ENCODE measurements at places on chromosomes 5 and 9.

- no peak overlapping the region for H3K4me3 ChIP-seq
- peak overlapping the region; percentile 0 for H3K27ac ChIP-seq
- no peaks in the 10 kb centered on the region for H3K36me3 ChIP-seq
- H3K27me3 ChIP-seq = no peaks in the 10 kb centered on the region
- no peak for DNase-seq
Measured at GRCh38 chr5:123283031-123283430, 140.2 kb downstream of the CEP120 start.

GRCh38 chr5:6823996-6824395 is 110.8 kb downstream of the TENT4A start:
- H3K4me1 ChIP-seq = no peaks in the 10 kb centered on the region
- H3K36me3 ChIP-seq = no peaks in the 10 kb centered on the region
- H3K27me3 ChIP-seq = no peaks in the 10 kb centered on the region
- no peak for DNase-seq
- H3K27ac ChIP-seq = no peak overlapping the region
- no peak overlapping the region for H3K4me3 ChIP-seq

DNA sequence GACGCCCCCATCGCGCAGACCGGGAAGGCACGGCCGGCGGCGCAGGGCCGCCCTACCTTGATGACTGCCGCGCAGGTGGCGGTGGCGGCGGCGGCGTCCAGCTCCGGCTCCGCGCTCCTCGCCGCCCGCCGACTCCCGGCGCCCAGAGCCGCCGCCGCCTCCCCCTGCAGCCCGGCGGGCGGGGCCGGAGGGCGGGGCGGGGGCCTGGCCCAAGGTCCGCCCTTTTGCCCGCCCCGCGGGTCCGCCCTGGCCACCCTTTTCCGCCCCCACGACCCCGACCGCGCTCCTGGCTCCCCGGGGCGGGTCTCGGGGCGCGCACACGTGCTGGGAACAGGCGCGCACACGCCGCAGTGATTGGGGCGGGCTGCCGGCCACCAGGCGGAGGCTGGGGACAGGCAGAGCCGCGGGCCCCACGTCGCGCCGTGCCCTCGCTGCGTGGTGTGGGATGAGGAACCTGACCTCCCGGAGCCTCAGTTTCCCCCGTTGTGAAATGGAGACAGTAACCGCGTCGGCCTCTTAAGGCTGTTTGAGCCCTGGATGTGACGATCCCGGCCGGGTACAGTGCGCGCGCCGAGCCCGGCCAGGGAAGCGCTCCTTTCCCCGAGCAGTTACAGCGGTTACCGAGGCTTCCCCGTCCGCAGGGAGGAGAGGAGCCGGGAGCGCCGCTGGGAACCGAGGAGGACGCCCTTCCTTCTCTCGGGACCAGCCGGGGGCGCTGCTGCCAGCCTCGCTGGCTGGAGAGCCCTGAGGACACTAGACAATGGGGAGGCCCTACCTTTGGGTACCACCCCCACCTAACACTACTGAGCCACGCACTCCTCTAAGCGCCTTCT is at the start of gene CORO2A:
CORO2A (minus strand) TSS at position 135 of the 833 bp plus-strand sequence. CDS start 34,977 bp downstream, outside the sequence.
- no peak for DNase-seq
- peak within 1 kb of the TSS; percentile 89 for H3K27ac ChIP-seq
- H3K4me3 ChIP-seq = peak within 1 kb of the TSS; percentile 61
- H3K27me3 ChIP-seq = no peaks in the 10 kb centered on the region
- H3K4me1 ChIP-seq = peaks cover 48% of the 10 kb centered on the region
- peaks cover 12% of the 10 kb centered on the region for H3K36me3 ChIP-seq

DNA sequence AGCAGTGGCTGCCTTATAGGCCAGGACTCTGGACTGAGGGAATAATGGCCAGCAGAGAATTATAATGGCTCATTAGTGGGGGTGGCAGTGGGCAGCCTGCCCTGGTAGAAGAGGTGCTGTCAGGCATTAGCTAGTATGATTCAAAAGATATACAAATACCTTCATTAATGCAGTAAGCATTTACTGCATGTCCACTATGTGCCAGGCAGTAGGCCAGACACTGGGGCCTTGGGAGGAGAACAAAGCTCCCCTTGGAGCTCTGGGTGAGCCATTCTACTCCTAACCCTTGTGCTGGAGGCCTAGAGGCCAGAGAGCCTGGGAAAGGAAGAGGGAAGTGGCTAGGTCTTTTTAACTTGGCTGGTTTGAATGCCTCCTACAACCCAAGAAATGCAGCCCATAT is 2.0 kb upstream of the GARNL3 start:
- H3K4me3 ChIP-seq = no peak overlapping the region
- DNase-seq = no peak
- no peaks in the 10 kb centered on the region for H3K4me1 ChIP-seq
- H3K27ac ChIP-seq = no peak overlapping the region

DNA sequence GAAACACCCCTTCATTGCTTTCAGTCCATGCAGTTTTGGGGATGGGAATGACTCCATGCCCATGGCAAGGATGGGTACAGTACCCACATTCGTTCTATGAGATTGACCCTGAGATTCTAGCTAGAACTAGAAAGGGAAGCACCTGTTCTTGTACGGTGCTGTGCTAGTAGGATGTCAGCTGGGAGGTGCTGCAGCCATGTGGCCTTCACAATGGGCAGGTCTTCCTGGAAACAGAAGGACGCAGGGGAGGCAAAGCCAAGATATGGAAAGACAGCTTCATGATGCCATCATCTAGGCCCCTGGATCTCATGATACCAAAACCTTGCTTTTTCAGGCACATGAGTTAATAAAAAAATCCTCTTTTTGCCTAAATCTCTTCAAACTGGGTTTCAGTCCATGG is 10.5 kb upstream of the FGF1 start:
- H3K27me3 ChIP-seq = no peaks in the 10 kb centered on the region
- no peaks in the 10 kb centered on the region for H3K36me3 ChIP-seq
- H3K27ac ChIP-seq = no peak overlapping the region
- no peak overlapping the region for H3K4me3 ChIP-seq
- DNase-seq = no peak
- H3K4me1 ChIP-seq = peaks cover 23% of the 10 kb centered on the region

DNA sequence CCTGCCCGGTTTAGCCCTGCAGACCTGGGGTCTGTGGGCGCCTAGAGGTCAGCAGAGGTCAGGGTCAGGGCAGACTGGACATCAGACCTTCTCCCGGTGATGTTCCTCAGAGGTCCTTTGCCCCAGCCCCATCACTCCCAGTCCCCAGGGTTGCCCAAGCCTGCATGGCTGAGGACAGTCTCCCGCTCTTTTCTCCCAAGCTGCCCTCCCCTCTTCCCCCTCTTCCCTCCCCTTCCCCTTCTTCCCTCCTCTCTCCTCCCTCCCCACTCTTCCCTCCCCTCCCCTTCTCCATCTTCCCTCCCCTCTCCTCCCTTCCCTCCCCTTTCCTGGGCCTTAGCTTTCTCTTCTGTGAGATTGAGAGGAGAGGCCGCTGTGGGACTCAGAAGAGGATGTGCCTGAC is 10.4 kb downstream of the LHX3 start:
- no peak overlapping the region for H3K4me3 ChIP-seq
- H3K27me3 ChIP-seq = peaks cover 45% of the 10 kb centered on the region

- H3K4me3 ChIP-seq = no peak overlapping the region
- DNase-seq = no peak
- H3K36me3 ChIP-seq = no peaks in the 10 kb centered on the region
- no peaks in the 10 kb centered on the region for H3K27me3 ChIP-seq
- H3K27ac ChIP-seq = no peak overlapping the region
- H3K4me1 ChIP-seq = no peaks in the 10 kb centered on the region
Measured at GRCh38 chr5:1767524-1768282, 31.9 kb downstream of the MRPL36 start.
